Fibroblast of skin of scalp (primary cell): ENCODE measurements at places on chromosomes 2 and 18.

DNA sequence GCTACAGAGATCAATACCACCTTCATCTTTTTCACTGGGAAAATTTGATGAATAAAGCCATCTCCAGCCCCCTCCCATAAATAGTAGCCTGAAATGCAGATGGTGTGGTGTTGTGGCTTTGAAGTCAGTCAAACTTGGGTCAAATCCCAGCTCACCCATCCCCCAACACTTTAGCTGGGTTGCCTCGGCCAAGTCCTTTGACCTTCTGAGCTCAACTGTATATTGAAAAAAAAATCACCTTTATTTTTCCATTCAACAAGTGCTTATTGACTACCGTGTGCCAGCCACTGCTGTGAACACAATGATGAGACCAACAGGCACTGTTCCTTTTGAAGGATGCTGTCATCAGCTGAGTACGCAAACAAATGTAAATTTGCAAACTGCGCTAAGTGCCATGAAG, 35.1 kb upstream of the NTSR2 start:
- DNase-seq: no peak

- DNase-seq: peak; percentile 2
These were observed 79.0 kb upstream of the CDH19 start for GRCh38 chr18:66682855-66683322.

GRCh38 chr2:4110273-4110672, 406.9 kb downstream of the DCDC2C start:
- no peak for DNase-seq

- DNase-seq: peak; percentile 50
These were observed 1.3 kb downstream of the FMNL2 start for GRCh38 chr2:152336119-152336853.

DNA sequence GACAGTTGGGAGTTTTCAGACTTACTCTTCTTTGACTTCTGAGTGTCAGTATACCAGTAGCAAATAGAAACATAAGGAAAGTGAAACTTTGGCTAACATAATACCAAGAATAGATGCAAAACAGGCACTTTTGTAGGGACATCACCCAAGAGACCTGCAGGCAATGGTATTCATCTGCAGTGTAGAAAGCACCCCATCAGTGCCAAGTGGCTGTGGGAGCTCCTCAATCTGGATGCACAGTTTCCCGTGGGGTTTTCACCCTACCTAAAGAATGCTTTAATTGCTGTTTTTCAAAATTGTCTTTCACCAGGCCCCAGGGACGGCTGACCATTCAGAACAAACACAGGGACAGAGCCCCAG, 96.6 kb upstream of the GPR45 start:
- DNase-seq: no peak

DNA sequence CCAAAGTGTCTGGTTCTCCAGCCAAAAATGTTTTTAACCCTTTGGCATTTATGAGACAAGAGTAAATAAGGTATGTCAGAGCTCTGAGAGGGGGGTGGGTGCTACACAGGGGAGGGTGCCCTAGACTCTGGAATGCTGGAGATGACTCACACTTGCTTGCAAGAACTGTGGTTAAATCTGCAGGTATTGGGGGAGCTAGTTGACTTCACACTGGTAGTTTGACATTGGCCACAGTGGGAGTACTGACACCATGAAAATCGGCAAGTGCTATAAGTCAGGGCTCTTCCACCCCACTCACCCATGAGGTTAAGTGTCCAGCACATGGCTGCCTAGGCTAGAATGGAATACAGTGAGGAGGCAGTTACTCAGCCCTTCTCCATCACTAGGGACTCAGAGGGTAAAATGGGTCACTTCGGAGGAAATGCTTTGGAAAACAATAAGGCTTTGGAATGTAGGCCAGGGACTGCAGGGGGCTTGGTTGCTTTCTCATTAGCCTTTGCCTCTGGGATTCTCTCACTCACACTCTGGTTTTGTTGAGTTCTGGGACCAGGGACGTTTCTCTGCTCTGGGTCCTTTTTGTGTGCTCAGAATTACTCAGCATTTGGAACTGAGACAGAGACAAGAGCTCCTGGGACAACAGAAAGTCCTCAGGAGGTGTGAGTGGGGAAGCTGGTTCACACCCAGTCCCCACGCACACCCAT, 91.6 kb downstream of the ACKR3 start:
- DNase-seq: peak; percentile 91

DNA sequence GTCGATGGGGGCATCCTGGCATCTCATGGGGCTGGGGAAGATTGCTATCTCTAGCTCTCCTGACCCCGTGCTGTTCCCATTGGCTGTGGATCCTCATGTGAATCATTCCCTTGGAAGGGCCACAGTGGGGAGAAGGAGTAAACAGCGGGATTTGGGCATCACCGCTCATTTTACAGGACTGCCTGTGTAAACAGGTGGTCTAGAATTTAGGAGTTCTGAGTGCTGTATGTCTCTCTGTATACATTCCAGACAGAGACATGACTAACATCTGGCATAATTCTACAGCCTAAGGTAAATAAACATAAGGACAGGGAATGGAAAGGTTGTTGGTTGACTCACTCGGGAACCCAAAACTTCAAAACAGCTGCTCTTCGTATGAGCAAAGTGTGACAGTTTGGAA, 92.7 kb downstream of the COPS8 start:
- peak; percentile 86 for DNase-seq

GRCh38 chr2:149388120-149388816, 57.9 kb downstream of the LYPD6 start:
- peak; percentile 23 for DNase-seq

- no peak for DNase-seq
These were observed 215.2 kb upstream of the ATP5MC3 start for GRCh38 chr2:175396696-175397095.

GRCh38 chr2:99442837-99443236, 47.0 kb downstream of the REV1 start:
- no peak for DNase-seq

DNA sequence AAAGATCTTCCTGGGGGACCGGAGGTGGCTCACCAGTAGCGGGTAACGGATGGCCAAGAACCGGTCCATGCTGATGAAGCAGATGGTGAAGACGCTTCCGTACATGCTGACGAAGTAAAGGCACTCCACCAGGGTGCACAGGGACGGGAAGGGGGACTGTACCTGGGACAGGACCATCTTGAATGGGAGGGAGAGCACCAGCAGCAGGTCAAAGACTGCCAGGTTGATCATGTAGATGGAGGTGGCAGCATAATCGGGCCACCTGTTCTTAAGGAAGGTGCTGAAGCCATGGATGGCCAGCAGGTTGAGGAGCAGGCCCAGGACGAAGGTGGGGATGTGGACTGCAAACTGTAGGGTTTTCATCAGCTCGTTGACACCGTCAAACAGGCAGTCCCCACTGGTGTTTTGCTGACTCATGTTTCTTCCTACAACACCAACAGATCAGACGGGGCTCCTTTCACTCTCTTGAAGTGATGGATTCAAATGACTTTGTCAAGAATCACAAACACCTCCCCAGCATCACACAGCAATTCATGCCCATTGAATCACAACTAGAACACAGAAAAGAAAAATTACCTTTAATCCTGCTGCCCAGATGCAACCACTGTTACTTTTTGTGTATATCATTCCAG, 14.4 kb downstream of the GPR55 start:
- no peak for DNase-seq

DNA sequence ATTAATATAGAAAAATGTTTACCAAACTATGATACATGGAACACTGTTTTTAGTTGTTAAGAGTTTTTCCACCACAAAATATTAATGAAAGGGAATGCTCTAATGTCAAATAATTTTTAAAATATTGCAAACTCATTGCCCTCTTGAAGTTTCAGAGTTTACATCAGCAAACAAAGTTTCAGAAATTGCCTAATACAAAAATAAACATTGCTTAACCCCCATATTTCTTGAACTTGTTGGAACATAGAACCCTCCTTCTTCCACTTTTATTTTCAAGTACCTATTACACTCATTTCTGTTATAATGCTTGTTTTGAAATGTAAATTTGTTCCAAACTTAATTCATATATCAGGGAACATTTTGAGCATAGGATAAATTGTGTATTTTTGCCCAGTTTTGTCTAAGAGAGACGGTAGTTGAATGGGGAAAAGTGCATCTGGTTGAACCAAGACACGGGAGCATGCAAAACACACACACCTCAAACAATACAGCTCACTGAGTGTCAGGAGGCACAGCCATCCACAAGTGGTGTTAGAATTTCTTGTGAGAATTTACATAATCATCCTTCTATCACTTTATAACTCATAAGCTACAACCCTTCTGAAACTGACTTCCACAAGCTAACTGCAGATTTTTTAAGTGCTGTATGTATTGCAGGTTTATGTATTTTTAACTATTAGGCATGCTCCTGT, 5.3 kb upstream of the MC4R start:
- no peak for DNase-seq

DNA sequence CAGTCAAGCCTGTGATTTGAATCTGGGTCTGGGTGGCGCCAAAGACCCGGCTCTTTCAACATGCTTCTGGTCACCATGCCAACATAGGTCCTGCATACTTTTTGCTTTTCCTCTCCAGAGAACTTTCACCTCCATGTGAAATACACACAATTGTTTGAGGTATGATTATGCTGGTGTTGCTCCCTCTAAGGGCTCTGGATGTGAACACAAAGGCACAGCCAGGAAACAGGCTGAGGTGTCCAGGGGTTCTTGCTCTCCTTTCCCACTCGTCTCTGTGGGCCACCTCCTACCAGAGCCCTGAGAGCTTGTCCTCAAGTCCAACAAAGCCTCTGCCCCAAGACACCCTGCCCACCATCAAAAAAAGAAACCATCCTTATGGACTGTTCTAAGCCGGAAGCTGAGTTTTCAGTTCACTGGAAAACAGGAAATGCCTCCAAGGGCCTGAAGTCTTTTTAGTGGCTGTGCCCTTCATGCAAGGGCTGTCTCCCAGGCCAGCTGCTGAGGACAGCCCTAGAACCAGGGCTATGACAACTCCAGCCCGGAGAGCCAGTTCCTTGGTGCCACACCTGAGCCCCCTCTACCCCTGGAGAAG, 100.2 kb upstream of the EPAS1 start:
- no peak for DNase-seq

DNA sequence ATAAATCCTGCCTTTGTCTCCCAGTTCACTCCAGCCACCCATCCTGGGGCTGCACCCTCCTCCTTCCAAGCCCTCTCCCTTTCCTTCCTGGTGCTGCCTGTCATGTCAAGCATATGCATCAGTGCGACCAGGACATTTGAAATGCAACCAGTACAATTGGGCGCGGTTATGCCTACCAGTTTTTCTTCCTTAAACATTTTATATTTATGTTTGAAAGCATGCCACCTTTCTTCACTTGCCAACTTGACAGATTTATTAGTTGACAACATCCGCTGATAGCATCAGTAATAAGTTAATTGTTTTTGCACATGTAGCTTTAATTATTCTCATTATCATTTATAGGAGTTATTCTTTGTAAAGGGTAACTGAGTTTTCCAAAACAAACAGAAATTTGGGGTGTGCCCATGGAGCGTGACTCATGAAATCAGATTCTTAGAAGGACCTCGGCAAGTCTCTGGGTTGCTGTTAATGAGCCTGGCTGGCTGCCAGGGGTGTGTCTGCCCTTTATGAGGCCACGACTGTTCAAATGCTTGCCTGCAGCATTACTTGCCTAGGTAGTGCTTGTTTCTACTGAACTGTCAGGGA, 32.8 kb upstream of the IL1B start:
- peak; percentile 86 for DNase-seq

DNA sequence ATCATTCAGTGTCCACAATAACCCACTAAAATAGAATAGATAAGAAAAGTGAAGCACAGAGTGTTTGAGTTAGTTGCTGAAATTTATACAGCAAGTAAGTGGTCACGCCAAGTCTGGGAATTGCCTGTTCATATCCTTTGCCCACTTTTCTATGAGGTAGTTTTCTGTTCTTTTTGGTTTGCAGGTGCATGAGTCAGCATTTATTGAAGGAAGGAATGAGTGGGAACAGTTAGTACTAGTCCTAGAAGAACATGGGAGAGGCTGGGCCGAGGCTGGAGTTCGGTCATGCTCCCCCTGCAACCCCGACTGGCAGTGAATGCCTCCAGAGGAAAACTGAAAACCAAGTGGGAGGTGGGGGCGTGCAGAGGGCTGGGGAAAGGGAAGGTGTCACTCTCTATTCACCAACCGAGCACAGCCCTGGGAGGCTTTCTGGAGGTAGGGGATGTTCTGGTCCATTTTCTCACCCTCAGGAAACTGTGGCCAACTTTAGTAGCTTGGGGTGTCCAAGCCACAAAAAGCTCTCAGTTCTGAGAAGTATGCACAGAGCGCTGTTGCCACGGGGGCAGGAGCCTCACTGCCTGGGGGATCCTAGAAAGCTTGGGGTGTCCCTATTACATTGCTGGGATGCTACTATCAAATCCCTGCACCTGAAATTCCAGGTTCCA, 41.4 kb downstream of the FOSL2 start:
- no peak for DNase-seq

DNA sequence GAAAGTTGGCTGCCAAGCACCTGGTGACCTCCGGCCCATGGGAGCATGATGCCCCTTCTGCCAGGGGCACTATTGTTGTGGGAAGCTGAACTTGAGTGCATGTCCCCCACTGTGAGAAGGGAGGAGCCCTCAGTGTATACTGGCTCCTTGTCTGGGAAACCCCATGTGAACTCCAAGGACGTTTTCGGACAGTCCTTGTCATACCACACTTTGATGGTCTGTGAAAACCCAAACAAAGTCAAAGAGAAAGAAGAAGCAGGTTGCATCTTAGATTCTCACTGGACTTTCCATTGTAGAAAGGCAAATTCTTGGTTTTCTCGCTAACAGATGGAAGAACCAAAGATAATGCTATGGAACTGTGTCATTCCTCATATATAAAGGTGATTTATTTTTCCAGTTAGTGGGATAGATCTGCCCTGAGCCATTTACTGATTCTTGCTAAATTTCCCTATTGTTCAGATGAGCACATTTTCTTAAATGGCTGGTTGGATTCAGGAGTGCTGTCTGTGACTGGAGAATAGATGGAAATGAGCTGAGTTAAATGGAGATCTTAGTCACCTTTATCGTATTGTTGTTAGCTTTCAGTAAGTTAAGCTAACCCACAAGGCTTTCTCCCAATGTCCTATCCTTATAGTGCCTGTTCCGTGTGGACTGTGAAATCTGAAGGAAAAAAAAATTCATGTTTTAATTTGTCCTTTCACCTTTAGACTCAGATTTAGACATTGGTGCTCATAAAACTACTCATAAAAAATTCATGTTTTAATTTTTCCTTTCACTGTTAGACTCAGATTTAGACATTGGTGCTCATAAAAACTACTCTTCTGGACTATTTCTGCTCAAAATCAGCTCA, 166.6 kb downstream of the ACTR3 start:
- DNase-seq: no peak
